T-cell (primary cell): ENCODE measurements at places on chromosomes 7 and 10.

GRCh38 chr10:75682649-75683557, 251.5 kb downstream of the LRMDA start:
- no peak for DNase-seq

GRCh38 chr10:58334817-58335305, at the start of gene UBE2D1:
TSS of gene UBE2D1 (plus strand) at chr10:58335006. CDS start at chr10:58335202, 196 bp downstream.
- DNase-seq = peak; percentile 69

DNA sequence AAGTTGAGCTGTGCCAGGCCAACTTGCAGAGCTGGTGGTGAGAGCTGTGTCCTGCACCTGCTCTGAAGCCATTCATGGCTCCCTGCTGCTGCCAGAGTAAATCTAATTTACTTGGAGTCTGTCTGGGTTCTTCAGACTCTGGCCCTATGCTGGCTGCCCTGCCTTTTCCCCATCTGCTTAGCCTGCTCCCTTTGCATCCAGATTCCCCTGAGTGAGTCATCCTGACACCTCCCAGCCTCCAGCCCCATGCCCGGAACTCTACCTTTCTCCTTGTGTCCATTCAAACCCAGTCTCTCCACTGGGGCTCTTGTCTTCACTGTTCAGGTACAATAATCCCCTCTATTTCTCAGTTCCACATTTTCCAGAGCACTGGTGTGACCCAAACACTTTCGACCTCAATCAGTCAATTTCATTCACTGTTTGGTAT, 434.4 kb upstream of the ZMIZ1 start:
- DNase-seq = no peak

DNA sequence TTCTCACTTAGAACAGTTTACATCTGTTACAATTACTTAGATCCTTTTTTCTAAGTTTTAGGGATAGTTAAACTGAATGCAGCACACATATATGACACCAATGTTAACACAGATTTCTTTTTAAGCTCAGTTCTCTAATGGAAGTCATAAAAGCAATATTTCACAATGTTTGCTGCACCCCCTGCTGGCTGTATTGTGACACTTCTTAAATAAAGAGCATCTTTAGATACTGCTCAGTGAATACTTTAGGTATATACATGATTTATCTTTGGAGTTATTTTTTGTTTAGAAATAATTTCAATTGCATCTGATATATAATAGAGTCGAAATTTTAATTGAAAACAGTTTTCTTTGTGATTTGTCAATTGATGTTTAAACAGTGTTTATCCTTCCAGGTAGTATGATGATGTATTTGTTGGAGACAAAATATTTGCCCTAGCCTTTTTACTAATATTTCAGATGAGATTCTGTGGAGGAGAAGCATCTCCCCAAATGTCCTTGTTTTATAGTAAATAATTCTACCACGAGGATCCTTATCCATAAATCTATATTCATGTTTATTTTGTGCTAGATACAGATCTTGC, 174.4 kb downstream of the ST7 start:
- DNase-seq = peak; percentile 49

DNA sequence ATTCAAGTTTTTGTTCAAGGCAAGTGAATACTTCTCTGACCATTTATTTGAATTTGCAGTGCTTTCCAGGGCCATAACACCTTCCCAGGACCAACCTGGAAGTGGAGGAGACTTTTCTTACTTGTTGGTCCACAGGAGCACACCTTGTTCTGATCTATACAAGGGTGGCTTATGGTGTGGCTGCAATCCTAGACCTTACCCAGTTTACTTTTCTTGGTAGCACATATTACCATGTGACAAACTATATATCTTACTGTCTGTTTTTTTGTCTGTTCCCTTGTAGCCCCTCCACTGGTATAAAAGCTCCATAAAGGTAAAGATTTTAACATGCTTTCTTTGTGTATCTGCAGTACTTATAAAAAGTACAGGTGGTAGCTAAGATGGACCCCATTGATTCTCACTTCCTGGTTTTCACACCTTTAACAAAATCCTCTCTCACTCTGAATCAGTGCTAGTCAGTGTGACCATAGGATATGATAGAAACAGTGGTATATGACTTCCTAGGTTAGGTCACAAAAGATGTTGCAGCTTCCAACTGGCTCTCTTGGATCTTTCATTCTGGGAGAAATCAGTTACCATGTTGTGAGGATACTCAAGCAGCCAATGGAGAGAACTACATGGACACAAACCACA, 5.6 kb upstream of the ASB4 start:
- DNase-seq = no peak

DNA sequence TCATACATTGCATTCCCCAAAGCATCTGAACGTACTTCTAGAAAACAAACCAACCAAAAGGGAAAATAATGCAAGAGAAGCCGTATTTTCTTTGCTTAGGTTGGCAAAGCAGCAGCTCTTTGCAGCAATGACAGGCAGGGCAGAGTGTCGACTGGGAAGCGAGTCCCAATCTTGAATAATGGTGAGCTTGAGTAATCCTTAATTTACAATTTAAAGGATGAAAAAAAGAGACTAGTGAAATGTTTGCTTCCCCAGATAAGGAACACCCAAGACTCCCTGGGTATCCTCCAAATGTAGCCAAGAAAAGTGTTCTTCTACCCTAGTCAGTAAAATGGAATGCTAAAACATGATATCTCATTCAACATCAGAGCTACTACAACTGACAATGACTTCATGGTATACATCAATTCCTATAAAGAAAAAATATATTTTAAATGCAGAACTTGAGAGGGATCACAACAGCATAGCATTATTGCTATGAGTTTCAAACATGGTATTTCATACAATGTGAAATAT, 32.0 kb downstream of the GPAM start:
- DNase-seq = no peak

- no peak for DNase-seq
Observed at GRCh38 chr10:125097409-125098070, 62.8 kb downstream of the CTBP2 start.

DNA sequence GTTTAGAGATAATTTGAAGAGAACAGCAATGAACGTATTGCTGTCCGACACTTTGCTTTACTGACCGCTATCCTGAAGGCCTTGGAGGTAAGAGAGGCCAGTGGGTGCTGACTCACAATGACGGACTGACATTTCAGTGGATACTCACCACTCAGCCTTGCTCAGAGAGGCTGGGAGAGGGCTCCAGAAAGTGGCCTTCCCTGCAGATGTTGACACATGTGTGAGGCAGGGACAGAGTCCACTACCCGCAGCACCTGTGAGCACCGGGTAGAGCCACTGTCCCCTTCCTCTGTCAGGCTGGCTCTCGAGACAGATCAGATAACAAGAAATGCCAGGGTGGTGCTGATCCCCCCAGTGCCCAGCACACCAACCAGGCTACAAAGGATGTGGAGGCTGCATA, 75.0 kb downstream of the GPR26 start:
- no peak for DNase-seq

- no peak for DNase-seq
Observed at GRCh38 chr7:39088730-39089593, 111.3 kb downstream of the POU6F2 start.

DNA sequence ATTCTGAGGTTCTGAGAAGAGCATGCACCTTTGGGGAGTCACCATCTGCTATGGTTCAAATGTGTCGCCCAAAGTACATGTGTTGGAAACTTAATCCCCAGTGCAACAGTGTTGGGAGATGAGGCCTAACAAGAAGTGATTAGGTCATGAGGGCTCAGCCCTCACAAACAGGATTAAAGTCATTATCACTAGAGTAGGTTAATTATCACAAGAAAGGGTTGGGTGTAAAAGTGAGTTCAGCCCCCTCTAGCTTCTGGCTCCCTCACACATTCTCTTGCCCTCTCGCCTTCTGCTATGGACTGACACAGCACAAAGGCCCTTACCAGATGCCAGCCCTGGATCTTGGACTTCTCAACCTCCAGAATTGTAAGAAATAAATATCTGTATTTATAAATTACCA, 100.3 kb upstream of the C10orf90 start:
- no peak for DNase-seq

- DNase-seq = no peak
Observed at GRCh38 chr7:81301815-81302214, 383.0 kb upstream of the SEMA3C start.

DNA sequence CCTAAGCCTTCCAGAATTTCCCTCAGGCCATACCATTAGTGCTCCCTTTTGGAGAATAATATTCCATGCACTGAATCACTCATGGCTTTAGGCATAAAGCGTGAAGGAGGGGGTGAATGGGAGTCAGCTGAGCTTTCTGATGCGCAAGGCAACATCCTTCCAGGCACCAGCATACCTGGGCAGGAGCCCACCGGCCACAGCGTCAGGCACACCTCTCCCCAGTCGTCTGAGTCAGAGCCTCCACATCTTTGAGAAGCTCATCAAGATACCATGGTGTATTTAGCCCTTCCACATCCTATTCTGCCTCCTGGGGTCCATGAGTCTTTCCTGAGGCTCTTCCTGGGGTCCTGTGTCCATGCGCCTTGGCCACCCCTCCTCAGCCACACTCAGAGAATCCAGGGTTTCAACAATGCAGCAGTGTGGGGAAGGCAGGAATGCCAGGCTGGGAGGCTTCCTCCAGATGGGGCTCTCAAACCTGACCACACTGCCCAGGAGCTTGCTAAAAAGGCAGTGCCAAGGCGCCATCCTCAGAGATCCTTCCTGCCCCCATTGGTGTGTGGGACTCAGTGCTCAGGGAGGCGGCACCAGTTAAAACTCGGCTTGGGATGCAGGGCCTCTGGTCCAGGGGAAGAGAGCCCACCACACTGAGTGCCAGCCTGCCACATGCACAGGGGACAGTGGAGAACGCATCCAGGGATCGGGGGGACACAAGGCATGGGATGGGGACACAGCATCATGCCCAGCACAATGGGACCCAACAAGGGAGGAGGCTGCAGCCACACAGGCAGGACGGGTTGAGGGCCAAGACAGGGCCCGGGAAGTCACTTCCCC, 31.6 kb downstream of the RASGEF1A start:
- no peak for DNase-seq

DNA sequence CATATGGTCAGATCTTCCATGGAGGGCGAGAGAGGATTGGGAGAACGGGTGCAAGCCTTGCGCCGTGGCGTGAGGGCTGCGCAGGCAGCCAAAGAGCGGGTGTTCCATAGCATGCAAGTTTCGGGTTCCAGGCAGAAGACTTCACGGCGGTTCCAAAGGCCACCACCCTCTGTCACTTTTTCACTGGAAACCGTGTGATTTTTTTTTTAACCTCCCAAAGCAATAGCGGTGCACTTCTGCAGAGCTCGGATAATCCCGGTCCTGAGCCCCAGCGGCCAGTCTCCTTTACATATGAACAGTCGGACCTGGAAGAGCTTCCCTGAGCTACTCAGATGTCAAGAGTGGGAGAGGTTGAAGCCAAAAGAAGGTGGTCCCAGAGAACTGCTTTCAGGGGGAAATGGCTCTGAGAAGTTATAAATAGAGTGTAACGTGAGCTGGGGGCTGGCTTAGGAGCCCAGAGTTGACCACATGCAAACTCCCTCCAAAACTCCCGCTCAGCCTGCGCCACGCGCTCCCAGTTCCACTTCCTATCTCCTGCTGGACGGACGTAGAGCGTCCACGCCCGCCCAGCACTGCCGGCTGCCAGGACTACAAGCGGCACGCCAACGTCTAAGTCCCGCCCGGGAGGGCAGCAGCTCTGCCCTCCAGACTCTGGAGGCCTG, at the start of gene MEOX2:
TSS of gene MEOX2 (minus strand) at position 389 of the 662 bp plus-strand sequence. CDS start at position 108, 281 bp downstream.
- DNase-seq = no peak

DNA sequence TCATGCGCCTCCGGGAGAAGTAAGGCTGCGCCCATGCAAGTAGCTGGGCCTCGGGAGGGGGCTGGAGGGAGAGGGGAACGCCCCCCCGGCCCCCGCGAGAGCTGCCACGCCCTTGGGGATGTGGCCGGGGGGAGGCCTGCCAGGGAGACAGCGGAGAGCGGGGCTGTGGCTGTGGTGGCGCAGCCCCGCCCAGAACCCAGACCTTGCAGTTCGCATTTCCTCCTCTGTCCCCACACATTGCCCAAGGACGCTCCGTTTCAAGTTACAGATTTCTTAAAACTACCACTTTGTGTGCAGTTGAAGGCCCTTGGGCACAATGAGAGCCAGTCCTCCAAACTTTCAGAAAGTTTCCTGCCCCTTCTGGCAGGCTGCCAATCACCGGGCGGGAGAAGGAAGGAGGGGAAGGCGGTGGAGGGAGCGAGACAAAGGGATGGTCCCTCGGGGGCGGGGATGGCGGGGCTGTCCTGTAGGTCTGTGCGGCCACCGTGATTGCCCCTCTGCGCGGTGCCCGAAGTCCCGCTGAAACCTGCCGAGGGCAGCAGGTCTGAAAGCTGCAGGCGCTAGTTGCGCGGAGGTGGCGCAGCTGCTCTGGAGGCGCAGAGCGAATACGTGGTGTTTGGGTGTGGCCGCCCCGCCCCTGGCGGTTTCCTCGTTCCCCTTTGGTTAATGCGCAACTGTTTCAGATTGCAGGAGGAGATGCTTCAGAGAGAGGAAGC, 2.1 kb downstream of the VIM start:
- DNase-seq = peak; percentile 91

- no peak for DNase-seq
Observed at GRCh38 chr10:121956111-121957061, 18.6 kb downstream of the NSMCE4A start.

DNA sequence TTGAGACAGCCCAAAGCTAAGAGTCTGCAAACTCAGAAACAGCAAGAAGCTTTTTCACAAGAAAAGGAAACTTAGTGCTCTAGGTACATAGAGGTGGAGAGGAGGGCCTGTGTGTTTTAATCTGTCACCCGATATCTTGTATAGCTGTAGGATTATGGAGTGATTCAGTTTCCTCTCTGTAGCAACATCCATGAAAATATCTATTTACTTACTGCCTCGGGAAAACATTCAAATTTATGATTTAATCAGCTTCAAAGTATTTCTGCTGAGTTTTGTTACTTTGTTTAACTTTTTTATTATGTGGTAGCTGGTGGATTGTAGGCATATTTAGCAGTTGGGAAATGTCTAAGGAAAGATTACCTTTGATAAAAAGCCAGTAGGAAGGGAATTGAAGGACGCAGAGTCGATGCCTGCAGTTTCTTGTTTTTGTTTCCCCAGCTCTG, 292.0 kb downstream of the CCDC3 start:
- DNase-seq = no peak

- DNase-seq = peak; percentile 53
Observed at GRCh38 chr10:69061305-69062161, 26.4 kb upstream of the SRGN start.

DNA sequence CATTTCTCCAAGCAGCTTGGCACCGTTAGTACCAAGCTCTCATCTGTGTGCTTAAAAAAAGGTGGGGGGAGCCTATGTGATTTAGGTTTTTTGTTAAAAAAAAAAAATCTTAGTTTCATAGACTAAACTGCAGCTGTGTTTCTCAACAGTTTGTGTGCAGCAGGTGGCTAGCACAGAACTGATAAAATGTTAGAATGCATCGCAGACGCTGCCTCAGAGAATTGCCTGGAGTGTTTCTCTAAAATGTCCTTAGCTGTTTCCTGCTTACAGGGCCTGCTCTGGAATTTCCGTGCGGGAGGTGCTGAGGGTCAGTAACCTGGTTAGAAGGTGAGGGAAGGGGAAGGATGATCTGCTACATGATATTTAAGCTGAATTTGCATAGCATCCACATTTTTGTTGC, 268.9 kb downstream of the PLXDC2 start:
- no peak for DNase-seq

- DNase-seq = no peak
Observed at GRCh38 chr10:82234173-82234572, 359.2 kb downstream of the NRG3 start.

DNA sequence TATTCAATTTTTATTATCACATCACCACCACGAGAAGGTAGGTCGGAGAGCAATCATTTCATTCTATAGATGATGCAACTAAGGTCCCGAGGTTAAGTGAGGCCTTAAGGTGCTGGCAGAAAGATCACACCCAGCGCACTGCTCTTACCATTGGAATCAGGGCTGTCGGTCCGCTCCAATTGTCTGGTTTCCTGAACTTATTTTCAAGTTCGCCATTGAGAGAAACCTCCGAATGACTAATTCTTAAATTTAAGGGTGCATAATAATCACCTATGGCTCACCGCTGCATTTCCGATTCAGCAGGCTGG, 625 bp upstream of the GSTO2 start:
- no peak for DNase-seq
